Gastroesophageal sphincter (tissue), 4 donors: ENCODE measurements at places on chromosomes 6 and 20.

- no peaks in the 10 kb centered on the region for H3K4me1 ChIP-seq
- H3K4me3 ChIP-seq = no peak overlapping the region
- no peaks in the 10 kb centered on the region for H3K36me3 ChIP-seq
- no peaks in the 10 kb centered on the region for H3K27me3 ChIP-seq
Observed at GRCh38 chr6:2229742-2230141, 15.7 kb downstream of the GMDS start.

DNA sequence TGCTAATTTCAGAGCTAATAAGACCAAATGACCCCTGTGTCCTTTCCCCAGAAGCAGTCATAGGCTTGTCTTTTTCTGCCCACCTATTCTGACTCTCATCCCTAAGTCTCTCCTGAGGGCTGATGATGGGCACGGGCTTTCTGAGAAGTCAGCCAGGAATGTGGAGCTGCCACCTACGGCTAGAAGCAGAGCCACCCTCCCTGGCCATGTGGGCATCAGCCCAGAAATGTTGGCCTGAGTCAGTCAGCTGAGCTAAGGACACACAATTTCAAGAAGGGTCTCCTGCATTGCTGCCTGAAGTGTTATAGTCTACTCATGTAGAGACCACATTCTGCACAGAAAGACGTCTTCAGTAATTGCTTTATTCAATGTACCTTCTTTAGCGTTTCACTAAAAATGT lies 17.1 kb downstream of the MYLIP start:
- H3K4me3 ChIP-seq = no peak overlapping the region
- no peaks in the 10 kb centered on the region for H3K27me3 ChIP-seq
- H3K27ac ChIP-seq = no peak overlapping the region
- ATAC-seq = no peak

- H3K27ac ChIP-seq = no peak overlapping the region
- H3K4me3 ChIP-seq = no peak overlapping the region
- H3K4me1 ChIP-seq = peaks cover 9% of the 10 kb centered on the region
- H3K36me3 ChIP-seq = no peaks in the 10 kb centered on the region
Observed at GRCh38 chr6:22965889-22966288, 396.5 kb downstream of the HDGFL1 start.

DNA sequence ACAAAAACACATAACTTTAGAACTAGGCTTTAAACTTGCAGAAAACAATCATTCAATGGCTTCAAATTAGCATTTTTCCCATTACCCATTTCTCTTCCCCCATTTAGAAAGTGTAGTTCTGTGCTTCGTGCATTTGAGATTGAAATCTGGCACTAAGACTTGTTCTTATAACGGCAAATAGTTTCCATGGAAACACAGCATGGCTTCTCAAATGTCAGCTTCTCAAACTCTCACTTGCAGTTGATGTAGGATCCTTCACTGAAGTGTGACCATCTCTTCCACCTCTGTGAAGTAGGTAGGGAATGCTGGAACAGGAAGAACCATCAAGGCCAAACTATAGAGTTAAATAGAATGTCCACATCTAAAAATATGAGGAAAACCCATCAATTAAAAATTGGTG lies 52.2 kb downstream of the MANEA start:
- H3K27me3 ChIP-seq = no peaks in the 10 kb centered on the region
- H3K4me3 ChIP-seq = no peak overlapping the region
- no peaks in the 10 kb centered on the region for H3K4me1 ChIP-seq
- H3K36me3 ChIP-seq = no peaks in the 10 kb centered on the region
- no peak for ATAC-seq

GRCh38 chr6:139295901-139296300 lies 4.1 kb upstream of the TXLNB start:
- no peak overlapping the region for H3K27ac ChIP-seq
- H3K4me1 ChIP-seq = peaks cover 20% of the 10 kb centered on the region
- no peaks in the 10 kb centered on the region for H3K36me3 ChIP-seq
- ATAC-seq = no peak
- no peak overlapping the region for H3K4me3 ChIP-seq
- no peaks in the 10 kb centered on the region for H3K27me3 ChIP-seq

DNA sequence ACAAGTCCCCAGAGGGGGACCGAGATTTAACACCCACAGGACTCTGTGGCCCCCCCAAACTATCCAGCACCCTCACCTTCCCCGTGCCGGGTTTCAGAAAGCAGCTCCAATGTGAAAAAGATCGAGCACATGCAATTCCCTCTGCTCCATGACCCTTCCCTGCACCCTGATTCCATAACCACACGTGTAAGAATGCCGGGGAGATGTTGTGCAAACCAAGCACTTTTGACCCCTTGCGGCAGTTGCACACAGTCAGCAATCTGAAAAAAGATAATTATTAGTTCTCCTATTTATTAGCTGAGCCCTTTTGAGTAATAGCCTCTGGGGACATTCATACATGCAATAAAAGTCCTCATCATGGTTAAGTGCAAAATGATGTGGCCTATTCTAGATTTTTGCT lies 13.0 kb downstream of the FOXQ1 start:
- peak overlapping the region; percentile 53 for H3K27ac ChIP-seq
- peaks cover 66% of the 10 kb centered on the region for H3K4me1 ChIP-seq
- peak; percentile 38 for ATAC-seq
- H3K36me3 ChIP-seq = no peaks in the 10 kb centered on the region
- H3K4me3 ChIP-seq = no peak overlapping the region

DNA sequence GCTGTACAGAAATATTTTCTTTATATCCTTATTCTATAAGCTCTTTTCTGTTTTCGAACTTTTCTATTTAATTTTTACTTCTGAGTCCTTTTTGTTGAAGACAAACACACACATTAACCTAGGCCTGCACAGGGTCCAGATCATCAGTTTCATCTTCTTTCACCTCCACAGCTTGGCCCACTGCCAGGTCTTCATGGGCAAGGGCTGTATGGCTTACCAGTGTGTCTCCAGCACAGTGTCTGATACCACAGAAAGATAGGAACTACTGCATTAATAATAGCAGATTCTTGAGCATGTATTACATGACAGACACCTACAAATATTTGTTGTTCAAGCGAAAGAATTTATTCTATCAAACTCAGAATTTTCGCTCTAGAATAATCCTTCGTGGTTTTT lies 24.4 kb downstream of the QKI start:
- H3K27me3 ChIP-seq = no peaks in the 10 kb centered on the region
- no peak overlapping the region for H3K27ac ChIP-seq
- no peaks in the 10 kb centered on the region for H3K36me3 ChIP-seq
- H3K4me3 ChIP-seq = no peak overlapping the region
- no peak for ATAC-seq

DNA sequence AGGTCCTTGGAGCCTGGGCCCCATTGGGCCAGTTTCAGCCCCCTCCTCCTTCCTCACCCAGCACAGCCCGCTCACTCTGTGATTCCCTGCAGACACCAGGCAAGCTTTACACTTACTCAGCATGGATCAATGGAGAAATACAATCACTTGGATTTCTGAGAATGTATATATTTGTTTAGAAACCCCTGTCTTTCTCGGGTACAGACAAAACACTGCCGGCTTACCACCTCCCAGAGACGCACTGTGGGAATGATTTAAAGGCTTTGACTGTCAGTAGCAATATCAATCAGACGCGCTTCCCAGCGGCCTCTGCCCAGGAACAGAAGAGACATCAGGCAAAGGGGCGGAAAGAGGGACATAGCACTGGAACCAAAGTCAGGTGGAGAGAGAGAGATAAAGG lies 186.5 kb downstream of the MAFB start:
- H3K27me3 ChIP-seq = no peaks in the 10 kb centered on the region
- no peaks in the 10 kb centered on the region for H3K4me1 ChIP-seq
- no peak overlapping the region for H3K27ac ChIP-seq
- no peak for ATAC-seq
- H3K4me3 ChIP-seq = no peak overlapping the region

GRCh38 chr6:24689964-24690363 lies 23.1 kb downstream of the ACOT13 start:
- ATAC-seq = peak; percentile 53
- no peaks in the 10 kb centered on the region for H3K27me3 ChIP-seq
- no peaks in the 10 kb centered on the region for H3K36me3 ChIP-seq
- no peak overlapping the region for H3K27ac ChIP-seq

DNA sequence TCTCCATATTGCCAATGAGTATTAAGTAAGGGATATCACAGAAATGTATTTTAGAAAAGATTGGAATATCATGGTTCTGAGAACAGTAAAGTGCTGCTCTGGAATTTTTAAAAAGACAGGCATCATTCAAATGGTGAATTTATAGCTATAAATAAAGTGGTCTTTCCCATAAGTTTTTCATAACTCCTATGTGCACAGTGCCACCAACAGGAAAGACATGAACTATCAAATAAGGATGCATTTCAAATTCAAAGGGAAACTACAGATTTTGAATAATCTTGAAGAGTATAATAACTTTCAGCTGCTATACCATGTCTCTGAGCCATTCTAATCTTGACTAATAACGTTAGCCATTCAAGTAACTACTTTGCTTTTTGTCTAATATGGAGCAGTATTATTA lies 456.8 kb upstream of the GJE1 start:
- no peaks in the 10 kb centered on the region for H3K27me3 ChIP-seq
- H3K36me3 ChIP-seq = no peaks in the 10 kb centered on the region
- no peak for ATAC-seq
- no peaks in the 10 kb centered on the region for H3K4me1 ChIP-seq
